ENCODE measurements at places on chromosomes 12 and 14.

- no peak for DNase-seq
These were observed 214.6 kb downstream of the ERC1 start for GRCh38 chr12:1205512-1206060.

DNA sequence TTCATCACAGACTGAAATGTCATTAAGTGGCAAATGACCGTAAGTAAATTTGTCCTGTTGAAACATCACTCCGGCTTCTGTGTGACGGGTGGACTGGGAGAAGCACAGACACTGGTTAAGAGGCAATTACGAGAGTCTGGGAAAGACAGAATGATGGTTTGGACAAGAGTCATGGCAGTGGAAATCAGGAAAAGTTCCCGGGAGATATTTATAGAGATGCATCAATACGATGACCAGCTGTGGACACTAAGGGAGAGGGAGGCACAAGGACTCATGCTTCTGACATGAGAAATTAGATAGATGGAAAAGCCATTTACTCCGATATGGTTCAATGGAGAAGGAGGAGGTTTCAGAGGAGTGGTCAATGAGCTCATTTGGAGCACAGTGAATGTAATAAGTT, 27.3 kb downstream of the CKAP4 start:
- no peak for DNase-seq

GRCh38 chr12:40505327-40505726, 186.9 kb upstream of the CNTN1 start:
- no peak for DNase-seq

DNA sequence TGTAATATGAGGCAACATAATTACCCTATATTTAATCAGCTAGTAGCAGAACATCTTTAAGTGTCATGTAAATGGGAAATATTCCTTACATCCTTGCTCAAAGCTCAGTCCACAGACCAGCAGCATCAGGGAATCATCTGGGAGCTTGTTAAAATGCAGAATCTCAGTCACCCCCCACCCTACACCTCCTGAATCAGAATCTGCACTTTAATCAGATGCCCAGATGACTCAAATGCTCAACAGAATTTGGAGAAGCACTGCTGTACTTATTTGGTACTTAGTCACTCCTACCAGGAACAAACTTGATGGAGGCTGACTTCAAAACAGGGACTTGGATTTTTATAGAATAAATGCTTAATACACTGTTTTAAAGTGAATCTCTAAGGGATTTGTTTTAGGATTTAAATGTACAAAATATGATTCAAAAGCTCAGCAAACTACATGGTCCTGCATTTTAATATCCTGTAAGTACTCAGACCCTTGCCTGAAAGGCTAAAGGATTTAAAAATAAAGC, 96.5 kb downstream of the ARMH4 start:
- no peak for DNase-seq

DNA sequence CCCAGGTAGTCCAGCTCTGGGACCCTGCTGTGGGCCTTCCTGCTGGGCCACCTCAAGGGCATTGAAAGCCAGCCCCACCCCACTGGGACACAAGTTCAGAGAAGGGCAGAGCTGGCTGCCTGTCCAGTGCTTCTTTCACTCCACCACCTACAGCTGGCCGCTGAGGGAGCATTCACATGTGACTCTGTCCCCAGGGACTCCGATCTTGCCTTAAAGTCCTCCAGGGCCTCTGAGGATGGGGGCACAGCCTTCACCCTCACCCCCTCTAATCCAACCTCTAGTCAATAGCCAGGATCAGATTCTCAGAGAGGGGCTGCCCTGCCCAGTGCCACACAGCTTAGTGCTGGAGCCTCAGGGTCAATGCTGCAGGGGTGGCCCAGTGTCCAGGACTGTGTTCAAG, 5.0 kb upstream of the CYP46A1 start:
- no peak for DNase-seq

GRCh38 chr14:102518063-102518648, 8.6 kb upstream of the ANKRD9 start:
- DNase-seq = no peak

- DNase-seq = peak; percentile 75
These were observed 648 bp downstream of the CHD4 start for GRCh38 chr12:6606331-6607131.

- DNase-seq = no peak
These were observed 991.4 kb downstream of the NRXN3 start for GRCh38 chr14:79161571-79161970.

- no peak for DNase-seq
These were observed 2.3 kb downstream of the DAZAP2 start for GRCh38 chr12:51240971-51241370.

- no peak for DNase-seq
These were observed 402.4 kb upstream of the RGS6 start for GRCh38 chr14:71529848-71530247.
